ENCODE measurements at places on chromosomes 16 and 17.
A peak's percentile ranks its signal among the peaks of the same experiment; 100 is the strongest.

- DNase-seq, result no peak
Measured at GRCh38 chr16:26992666-26993349, 73.9 kb upstream of the C16orf82 start.

DNA sequence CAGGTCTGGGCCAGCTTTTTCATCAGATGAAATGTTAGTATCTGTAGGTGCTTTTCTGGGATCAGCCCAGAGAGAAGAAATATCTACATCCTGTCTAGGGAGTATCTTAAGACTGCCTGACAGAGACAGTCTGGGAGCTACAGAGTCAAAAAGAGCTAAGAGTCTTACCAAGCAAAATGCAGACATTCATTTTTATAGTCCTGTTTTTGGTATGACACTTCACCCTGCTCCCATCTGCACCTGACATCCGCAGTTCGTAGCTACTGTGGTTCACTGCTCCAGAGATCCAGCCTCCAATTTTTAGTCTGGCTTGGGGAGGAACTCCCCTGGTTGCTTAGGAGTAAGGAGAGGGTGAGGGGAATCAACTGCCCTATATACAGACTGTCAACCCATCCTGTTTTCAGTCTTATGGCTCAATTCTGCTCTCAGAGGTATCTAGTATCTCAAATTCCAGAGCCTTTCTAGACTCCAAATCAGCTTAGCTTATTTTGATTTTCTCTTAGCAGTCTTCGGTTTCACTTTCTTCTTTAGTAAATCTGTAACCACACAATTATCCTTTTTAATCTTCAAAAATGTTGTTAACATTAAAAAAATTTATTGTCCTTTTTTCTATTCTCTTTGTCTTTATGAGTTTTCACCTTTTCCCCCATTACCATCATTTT, 97.8 kb downstream of the TMEM100 start:
- no peak for DNase-seq

DNA sequence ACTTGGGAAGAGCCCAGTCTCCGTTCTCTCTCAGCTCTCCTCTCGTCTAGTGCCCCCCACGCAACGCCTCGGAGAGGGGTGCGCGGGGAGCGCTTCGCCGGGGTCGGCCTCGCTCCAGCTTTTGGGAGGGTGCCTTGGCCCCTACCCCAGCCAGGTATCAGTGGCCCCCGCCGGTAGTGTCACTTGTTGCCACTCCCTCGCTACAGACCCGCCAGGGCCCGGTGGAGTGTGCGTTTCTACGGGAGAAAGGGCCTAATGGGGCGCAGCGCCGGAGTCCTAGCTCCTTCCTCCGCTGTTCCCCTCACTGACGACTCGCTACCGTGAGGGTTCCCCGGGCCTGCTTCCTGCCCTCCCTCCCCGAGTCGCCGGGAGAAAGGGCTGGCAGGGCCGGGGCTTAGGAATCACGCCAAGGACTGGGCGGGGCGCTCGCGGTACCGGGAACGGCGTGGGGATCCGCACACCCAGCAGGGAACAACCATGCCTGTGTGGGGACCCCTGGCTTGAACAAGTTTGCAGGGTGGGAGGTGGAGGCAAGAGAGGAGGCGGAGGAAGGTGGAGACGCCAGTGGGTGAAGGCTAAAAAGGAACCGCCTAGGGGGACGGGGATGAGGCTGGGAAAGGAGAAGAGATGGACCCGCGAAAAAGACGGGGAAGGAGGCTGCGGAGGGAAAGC, 997 bp upstream of the CDH11 start:
- DNase-seq, result no peak

DNA sequence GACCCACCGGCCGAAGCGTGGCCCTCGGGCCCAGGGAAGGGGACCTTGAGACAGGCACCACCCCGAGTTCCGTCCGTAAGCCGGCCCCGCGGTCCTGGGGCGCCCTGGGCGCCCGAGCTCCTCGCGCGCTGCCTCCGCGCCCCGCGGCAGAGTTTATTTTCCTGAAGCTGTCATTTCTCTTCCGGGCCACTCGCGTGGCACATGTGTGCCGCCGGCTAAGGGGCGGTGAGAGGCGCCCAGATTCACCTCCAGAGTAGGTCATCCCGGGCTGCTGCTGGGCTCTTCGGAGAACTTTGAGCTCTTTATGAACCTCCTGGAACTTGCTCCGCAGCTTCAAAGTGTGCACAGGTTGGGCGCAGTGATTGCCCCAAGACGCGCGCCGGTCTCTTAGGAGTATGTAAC, 489 bp downstream of the ZC3H18 start:
- peak; percentile 54 for DNase-seq

DNA sequence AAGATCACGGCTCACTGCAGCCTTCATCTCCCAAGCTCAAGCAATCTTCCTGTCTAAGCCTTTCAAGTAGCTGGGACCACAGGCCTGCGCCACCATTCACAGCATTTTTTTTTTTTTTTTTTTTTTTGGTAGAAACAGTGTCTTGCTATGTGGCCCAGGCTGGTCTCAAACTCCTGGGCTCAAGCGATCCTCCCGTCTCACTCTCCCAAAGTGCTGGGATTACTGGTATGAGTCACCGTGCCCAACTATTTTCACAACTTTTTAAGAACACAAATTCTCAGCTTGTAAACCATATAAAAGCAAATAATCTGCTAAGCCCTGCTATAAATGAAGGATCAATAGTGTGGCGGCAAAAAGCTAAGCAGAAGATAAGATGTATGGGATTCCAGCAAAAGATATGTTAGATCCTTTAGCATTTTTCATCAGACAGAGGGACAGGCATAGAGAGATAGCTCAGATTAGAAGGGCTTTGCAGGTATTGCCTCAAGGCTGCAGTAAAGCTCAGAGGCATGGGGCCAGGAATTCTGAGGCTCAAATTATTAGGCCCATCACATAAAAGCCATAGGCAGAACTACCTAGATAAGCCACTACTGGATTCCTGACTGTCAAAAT, 55.1 kb downstream of the EMP2 start:
- no peak for DNase-seq

DNA sequence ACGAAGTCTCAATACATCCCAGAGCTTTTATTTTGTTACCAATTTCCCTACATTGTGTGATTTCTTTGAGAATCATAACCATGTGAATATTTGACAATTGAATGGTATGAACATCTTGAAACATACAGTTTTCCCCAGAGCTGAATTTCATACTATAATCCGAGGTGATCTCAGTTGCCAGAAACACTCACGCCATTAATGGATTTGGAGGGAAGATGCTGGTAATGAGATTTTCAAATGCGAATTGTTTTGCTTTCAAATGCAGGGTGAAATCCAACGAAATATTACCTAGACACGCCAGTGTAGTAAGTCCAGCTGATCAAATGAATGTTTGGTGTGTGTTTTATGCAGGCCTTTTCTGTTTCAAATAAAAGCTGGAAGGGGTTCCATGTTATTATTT, 277.8 kb upstream of the CDH5 start:
- DNase-seq, result no peak

DNA sequence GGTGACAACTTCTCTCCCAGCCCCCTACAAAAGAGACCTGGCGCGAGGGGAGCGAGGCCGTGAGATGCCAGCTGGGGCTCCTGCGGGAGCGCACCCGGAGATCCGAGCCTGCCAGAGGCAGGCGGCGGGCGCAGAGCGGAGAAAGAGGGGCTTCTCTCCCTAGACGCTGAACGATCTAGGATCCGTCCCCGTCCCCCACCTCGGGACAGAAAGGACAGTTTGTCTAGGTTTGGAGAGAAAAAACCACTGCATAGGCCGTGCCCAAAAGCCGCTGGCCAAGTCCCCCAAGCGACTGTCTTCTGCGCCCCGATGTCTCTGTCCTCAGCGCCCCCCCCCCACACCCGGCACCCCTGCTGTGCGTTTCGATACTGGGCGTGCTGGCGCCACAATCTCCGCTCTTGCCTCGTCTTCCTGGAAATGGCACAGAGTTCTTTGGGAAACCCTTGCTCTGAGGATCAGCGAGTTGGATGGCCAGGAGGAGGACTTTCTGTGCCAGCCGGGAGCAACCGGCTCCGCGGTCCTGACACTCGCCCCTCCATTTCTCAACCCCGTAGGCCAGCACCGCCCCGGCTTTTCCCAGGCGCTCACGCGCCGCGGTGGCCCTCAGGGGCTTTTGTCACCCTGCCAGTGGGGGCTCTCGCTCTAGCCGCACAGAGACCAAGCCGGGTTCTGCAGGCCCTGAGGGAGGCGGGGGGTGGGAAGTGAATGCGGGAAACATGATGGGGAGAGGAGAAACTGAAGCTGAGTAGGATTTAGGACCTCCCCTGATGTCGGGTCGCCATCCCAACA, 1.0 kb downstream of the SSTR2 start:
- DNase-seq, result no peak

- DNase-seq, result no peak
Measured at GRCh38 chr16:24753437-24753836, 24.0 kb downstream of the TNRC6A start.

DNA sequence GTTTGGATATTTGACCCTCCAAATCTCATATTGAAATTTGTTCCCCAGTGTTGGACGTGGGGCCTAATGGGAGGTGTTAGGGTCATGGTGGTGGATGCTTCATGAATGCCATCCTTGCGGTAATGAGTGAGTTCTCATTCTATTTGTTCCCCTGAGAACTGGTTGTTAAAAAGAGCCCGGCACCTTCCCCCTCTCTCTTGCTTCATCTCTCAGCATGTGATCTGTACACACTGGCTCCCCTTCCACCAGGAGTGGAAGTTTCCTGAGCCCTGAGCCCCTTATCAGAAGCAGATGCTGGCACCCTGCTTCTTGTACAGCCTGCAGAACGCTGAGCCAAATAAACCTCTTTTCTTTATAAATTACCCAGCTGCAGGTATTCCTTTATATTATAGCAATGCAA, 25.6 kb downstream of the PIK3R6 start:
- DNase-seq, result no peak

- DNase-seq, result no peak
Measured at GRCh38 chr16:22815863-22816262, 1.9 kb downstream of the HS3ST2 start.

GRCh38 chr16:4876646-4877379, 29.5 kb downstream of the UBN1 start:
- no peak for DNase-seq

DNA sequence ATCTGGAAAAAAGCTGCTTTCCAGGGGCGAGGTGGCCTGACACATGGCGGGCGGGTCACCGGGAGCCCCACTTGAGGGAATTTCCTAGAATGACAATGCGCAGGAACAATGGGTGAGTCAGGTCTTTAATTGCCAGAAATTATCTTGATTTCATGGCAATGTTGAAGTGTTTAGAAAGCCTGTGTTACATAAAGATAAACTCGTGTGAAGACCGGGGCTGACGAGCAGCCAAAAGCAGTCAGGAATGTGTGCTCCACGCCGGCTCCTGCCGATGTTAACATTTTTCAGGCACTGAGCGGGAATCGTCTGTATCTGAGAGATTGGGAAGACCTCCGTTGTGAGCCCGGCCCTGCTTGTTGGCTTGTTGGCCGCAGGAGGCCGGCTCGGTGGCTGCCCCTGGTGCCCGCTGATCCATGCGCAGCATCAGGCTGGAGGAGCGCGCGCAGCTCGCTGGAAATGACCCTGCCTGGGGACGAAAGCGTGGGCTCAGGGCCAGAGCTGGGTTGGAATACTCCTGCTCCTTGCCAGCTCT, 353.1 kb downstream of the FOXL1 start:
- no peak for DNase-seq

DNA sequence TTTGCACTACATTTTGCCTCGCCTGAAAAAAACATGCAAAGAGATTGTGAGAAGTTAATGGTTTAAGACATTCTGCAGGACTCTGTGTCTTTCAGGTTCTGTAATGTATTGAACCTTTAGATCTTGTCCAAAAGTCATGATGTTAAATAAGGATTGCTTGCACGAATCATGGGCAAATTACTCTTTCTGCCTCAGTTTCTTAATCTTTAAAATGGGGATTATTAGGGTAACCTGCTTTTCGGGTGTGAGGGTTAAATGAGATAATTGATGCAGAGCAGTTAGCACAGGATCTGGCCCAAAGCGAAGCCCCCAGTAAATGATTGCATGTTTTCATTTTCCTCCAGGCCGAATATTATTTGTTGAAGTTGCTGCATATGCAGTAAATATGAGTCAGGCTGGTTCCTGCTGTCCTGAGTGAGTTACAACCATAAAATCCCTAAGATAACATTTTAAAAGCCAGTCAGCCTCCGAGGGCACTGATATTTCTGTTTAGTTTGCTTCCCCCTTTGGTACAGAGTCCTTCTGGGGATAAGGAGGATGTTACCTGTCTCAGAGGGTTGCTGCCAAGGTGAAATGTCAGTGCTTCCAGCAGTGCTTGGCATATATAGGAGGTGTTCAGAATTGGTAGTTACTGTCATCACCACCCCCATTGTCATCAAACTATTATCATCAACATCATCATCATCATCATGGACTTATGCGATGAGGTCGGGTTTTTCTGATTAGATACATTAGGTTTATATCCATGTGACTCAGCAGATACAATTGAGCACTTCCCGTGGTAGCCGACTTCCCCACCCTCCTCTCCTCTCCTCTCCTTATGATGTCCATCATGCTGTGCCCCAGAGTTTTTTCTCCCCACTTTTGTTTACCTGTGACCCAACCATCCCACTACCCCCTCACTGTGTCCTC, 20.6 kb upstream of the ARHGAP17 start:
- DNase-seq, result no peak

DNA sequence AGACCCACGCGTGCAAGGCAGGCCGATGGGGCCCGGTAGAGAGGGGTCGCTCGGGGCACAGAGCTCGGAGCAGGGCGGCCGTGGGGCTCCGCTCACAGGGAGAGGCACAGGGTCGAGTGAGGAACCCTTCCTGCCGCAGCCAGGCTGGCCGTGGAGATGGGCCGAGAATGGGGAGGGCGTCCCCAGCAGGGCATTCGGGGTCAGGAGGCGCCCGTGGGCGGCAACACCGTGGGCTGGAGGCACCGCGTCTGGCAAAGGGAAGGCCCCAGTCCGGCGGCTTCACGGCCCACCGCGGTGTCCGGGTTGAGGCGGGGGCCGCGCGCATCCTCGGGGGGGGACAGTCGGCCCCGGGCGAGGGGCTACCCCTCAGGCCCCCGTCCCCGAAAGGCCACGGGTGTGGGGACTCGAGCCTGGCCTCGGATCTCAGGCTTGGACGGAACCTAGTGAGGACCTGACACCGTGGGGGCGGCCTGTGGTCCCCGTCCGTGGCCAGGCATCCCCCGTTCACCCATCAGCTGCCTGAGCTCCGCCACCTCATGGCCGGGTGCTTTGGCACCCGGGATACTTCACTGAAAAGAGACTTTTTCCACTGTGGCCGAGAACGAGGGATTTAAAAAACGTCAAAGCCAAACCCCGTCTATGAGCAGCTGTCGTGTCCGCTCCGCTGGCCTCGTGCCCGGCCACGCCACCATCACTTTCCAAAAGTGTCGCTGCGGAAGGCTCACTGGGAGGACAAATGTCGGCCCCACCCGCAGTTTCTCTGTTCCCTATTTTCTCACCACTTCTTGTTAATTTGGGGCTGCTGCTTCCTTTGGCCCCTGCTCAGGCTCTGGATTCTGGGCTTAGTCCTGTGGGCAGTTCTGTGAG, 73.6 kb downstream of the METRNL start:
- DNase-seq, result no peak
